ENCODE measurements at places on chromosomes 16 and 17.

DNA sequence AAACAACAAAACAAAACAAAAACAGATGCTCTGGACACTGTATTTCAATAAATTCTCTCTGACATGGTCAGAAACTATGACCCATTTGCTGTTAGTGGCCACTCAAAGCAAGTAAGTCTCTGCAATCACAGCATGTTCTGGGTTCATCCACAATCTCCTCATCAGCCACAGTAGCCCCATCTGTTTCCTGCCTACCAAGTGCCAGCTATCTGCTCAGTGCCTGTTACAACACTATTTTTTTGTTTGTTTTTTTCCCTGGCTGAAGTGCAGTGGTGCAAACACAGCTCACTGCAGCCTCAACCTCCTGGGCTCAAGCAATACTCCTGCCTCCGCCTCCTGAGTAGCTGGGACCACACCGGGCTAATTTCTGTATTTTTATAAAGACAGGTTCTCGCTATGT is 137.9 kb downstream of the SOX9 start:
- no peak for DNase-seq

DNA sequence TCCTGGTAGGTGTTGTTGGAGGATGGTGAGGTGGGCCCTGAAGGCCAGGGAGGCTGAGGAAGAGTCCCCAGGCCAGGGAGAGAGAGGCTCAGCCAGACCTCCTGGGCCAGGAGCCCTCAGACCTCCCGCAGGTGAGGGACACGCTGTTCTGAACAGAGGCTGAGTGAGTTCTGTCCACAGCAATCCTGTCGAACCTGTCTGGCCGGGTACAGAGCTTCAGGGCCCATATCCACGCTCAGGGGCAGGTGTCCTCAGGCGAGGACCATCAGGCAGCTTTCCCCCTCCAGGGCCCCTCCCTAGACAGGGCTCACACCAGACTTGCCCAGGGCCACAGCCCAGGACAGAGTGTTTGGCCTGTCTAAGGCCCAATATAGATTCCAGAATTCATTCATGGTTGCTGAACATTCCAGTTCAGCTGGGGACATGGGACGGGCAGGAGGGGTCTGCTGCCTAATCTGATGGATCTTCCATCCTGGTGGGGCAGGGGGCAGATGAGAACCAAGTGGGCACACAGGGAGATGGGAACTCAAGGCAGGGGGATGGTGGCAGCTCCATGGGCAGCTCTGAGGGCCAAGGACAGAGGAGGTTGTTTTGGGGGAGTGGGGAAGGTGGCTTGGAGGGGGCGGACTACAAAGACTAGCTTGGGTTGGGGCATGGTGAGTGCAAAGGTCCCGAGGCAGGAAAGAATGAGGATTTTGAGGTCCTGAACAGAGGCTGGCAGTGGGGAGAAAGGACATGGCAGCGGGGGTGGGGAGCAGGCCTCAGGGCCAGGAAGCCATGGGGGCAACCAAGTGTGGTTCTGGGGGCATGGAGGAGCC is 23.4 kb upstream of the MPRIP start:
- no peak for DNase-seq

DNA sequence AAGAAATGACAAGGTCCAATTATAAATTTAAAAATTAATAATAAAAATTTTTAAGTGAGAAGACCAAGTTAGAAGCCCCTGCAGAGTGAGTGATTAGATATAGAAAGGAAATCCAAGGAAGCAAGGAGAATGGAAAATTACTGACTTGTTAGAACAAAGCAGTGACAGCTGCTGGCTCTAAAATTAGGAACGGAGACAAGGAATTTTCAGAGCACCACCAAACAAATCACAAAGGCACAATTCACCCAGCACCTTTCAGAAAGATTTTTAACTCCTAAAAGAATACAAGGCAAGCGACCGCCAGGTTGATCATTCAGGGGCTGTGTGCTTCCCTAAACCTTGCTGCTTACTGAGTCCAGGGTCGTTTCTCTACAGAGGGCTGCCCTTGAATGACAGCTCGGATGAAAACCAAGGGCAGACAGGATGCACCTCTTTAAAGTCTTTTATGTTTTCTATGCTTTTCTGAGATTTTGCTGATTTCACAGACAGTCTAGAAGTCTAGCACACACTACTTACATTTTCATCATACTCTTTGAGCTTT is 45.4 kb upstream of the GINS3 start:
- DNase-seq, result no peak

DNA sequence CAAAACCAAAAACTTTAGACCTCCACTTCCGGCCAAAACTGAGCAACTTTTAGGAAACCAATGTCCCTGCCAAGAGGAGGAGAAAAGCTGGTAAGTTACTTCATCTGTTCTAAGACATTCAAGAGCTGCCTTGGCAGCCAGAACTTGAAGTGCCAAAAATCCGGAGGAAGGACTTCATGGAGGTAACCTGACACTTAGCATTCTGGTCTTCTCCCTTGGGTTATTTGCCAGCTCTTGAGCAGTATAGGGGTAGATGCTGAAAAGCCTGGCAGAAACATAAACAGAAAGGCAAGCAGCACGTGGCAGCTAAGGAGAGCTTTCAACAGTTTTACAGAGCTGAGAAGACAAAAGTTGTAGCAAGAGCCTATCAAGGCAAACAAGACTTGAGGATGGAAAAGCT is 53.2 kb downstream of the CDYL2 start:
- DNase-seq, result no peak

DNA sequence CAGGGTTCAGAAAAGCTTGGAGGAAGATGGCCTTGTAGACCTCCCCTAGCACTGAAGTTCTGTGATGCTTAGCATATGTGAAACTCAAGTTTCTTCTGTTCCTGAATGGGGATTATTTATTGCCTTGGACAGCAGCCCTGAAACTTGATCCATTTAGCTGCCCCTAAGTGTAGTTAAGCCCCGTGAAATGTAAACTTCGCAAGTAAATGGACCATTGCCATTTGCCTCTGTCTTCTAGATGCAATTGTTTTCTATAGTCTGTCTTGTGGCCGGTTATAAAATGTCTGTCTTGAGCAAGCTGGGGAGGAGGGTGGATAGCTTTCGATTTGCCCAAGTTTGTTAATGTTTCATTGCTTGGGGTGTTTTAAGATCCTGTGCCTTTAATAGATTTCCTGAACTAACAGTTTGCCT is 261.8 kb downstream of the CDH13 start:
- DNase-seq, result no peak

Measured in DMS153 (cell line).